ENCODE measurements at places on chromosomes 1 and 21. TPM values are rescaled to one million over a fixed set of nuclear protein-coding genes. Genes with fewer than 3 reads are reported as not detected.

Gene TENT5C
- 4.9 TPM for total RNA-seq

DNA sequence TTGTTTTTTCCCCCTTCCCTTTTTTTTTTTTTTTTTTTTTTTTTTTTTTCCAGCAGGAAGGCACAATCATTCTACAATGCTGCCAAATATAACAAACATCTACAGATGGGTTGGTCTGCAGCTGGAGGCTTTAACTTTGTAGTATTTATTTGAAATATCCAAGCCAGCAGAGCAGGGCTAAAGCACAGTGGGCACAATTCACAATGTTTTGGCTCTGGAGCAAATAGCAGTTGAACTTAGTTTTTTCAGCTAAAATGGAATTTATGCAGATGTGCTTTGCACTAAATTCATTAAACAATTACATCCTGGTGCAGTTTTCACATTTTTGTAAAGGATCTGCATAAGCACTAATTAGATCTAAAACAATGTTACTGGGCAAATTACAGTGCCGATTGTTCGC is 39.8 kb upstream of the ZBTB18 start:
- no peak for DNase-seq

GRCh38 chr21:36010801-36011200 is 49.5 kb downstream of the SETD4 start:
- no peak for DNase-seq

GRCh38 chr21:42191696-42192595 is 27.0 kb upstream of the ABCG1 start:
- no peak for DNase-seq

- DNase-seq: no peak
These were observed 126.6 kb downstream of the DISP1 start for GRCh38 chr1:222941425-222941824.

GRCh38 chr1:216866714-216867113 is 143.5 kb upstream of the ESRRG start:
- no peak for DNase-seq

DNA sequence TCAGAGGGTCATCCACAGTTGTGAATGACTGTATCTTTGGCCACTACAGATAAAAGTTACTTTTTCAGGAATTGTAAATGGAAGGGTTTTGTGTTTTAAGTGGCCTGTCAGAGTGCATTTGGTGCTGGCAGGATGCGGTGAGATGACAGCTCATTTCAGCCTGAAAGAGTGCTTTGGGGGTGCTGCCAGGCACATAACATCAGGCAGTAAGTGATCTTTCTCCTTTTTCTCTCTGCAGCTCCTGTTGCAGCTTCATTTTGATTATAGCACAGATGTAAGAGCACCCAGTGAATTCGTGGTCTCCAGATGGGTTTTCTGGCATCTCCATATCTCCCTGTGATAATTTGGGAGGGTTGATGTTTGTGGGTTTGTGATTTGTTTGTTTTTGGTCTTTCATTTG is 14.8 kb upstream of the FAM163A start:
- no peak for DNase-seq

DNA sequence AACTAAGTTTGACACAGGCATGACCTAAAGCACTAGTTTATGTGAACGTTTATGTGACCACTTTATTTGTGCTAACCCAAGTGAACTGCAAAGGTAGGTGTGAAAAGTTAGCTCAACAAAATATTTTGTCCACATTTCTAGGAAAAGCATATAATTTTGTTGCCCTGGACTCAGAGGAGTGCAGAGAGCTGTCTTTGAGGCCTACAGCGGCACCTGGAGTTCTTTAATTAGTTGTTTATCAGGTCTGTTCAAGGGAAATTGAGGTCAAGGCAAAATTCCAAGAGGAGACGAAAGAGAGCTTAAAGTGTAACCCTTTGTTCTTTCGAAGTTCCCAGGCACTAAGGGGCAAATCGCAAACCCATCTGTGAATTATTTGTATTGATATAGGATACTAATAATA is 1.3 kb downstream of the GIPC2 start:
- no peak for DNase-seq

DNA sequence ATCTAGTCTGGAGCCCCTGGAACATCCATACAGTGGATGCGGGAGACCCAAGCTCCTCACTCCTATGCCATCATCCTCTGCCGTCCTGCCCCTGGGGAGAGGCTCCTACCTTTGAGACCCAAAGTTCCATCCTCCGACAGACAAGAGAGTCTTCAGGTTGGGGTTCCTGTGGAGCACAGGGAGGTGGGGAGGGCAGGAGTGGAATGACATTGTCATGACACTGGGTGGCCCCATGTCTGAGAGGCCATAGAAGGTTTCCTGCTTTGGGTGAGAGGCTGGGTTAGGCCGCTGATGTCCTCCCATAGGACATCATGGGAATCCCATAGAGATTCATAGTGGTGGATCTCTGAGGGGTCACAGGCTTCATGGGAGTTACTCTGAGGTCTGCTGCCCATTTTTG is 2.0 kb downstream of the CHI3L1 start:
- DNase-seq: no peak

- no peak for DNase-seq
These were observed 215.3 kb downstream of the SEC16B start for GRCh38 chr1:177754603-177755002.

Measured in frontal cortex (tissue), 4 donors.